ENCODE measurements at places on chromosomes 3 and 15.

- DNase-seq, result no peak
Observed at GRCh38 chr15:100520132-100520921, 8.4 kb downstream of the CERS3 start.

- no peak for DNase-seq
Observed at GRCh38 chr15:93196135-93196670, 107.2 kb upstream of the RGMA start.

DNA sequence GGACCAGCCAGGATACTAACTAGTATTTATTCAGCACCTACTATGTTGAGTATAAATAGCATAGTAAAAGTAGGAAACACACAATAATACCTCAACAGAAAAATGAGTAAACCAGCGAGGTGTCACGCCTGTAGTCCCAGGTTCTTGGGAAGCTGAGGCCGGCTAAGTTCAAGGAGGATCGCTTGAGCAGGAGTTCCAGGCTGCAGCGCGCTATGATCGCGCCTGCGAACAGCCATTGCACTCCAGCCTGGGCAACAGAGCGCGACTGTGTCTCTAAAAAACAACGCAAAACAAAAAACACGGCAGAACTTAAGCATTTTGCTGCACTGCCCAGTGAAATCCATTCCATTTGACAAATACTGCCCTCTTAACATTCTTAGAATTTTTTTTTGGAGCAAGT is 1.3 kb upstream of the DENND6A start:
- DNase-seq, result no peak

- no peak for DNase-seq
Observed at GRCh38 chr15:66654739-66655375, 47.2 kb upstream of the SMAD6 start.

DNA sequence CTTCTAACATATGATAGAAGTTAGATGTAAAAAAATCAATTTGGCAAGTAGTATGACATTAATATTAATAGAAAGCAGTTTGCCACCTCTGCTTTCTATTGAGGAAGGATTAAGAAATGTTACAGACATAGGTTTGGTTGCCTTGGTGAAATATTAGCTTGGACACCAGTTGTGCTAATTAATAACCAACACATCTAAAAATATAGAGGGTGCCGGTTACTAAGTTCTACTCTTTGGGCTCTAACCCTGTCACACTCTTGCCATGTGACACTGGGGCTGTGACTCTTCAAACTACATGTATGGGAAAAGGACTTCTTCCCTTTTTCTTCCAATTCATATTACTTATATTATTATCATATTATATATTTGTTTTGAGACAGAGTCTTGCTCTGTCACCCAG is 64.4 kb downstream of the TRIM71 start:
- no peak for DNase-seq

DNA sequence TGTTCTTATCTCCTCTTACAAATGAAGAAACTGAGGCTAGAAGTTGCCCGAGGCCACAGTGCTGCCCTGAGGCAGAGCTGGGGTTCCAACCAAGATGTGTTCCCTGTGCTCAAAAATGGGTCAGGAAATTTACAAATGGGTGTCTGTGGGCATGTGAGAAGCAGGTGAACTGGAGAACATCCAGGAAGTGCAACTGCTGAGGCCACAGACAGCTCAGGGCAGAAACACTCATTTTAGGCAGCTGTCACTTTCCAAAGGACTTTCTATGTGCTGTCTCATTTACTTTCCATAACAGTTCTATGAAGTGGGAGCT is 47.2 kb upstream of the ATP2B2 start:
- DNase-seq, result no peak
